ENCODE measurements at places on chromosomes 12 and 14.
A peak's percentile ranks its signal among the peaks of the same experiment; 100 is the strongest.

- no peak for DNase-seq
Measured at GRCh38 chr12:1003600-1004271, 12.7 kb downstream of the ERC1 start.

DNA sequence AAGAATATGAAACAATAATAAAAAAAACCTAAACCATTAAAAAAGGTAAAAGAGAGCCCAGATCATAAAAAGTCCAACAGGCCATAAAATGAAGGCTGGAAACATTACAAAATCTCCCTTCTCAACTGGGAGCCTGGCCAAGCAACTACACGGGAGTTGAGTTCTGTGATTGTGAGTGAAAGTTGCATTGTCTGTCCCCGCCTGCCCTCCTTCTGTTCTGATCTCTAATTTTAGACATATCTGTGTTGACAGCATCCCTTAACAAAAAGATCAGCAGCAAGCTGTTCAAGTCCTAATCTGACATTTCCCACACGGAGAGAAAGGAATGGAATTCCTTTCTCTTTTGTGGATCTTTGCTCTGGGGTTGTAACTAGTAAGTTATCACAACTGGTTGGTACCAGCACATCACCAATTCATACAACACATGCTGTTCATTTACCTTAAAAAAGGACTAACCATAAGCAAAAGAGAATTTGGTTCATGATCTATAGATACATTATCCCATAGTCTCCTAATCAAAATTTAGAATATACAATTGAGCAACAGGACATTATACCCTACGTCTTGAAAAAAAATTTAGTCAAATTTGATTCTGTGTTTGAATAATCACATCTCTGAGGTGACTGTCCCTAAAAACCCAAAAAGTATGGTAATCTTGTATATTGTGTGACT is 205.1 kb upstream of the GZMB start:
- DNase-seq = no peak

GRCh38 chr14:62189698-62190097 is 427.5 kb downstream of the SNAPC1 start:
- DNase-seq = no peak

- no peak for DNase-seq
Measured at GRCh38 chr12:95213928-95214327, 3.3 kb downstream of the FGD6 start.

- DNase-seq = peak; percentile 76
Measured at GRCh38 chr12:132084621-132085290, 59.4 kb downstream of the DDX51 start.
